ENCODE measurements at places on chromosomes 1 and 21. TPM values are rescaled to one million over a fixed set of nuclear protein-coding genes. Genes with fewer than 3 reads are reported as not detected.

The NBPF6 gene
- total RNA-seq = not detected

The UBXN10 gene
- not detected for total RNA-seq

The GRHL3 gene
- total RNA-seq = 0.53 TPM

The AMY1C gene
- total RNA-seq = not detected

The MAP1LC3C gene
- not detected for total RNA-seq
